ENCODE measurements at places on chromosomes 5 and 9. TPM values are rescaled to one million over a fixed set of nuclear protein-coding genes. Genes with fewer than 3 reads are reported as not detected.

Gene OTP
- not detected for total RNA-seq

Gene NDOR1
- 5.1 TPM for total RNA-seq

Gene ANKRD34B
- total RNA-seq = 0.77 TPM

Gene PDZD2
- 1.4 TPM for total RNA-seq

Gene ARSI
- total RNA-seq = 4.2 TPM

Gene PCBD2
- 5.0 TPM for total RNA-seq

Gene IRX4
- not detected for total RNA-seq

Gene ZBTB43
- total RNA-seq = 9.3 TPM

Gene CTXN3
- total RNA-seq = 0.09 TPM

Gene ARSB
- 15.3 TPM for total RNA-seq

Gene ZCCHC10
- total RNA-seq = 31.8 TPM

Gene SCGB3A1
- not detected for total RNA-seq

Gene TMOD1
- 0.15 TPM for total RNA-seq

Gene HBEGF
- total RNA-seq = 2.4 TPM

- DNase-seq = no peak
Measured at GRCh38 chr9:74907085-74907484, 19.4 kb upstream of the TRPM6 start.

- peak; percentile 68 for DNase-seq
Measured at GRCh38 chr5:59813761-59814536, 79.6 kb downstream of the PDE4D start.

DNA sequence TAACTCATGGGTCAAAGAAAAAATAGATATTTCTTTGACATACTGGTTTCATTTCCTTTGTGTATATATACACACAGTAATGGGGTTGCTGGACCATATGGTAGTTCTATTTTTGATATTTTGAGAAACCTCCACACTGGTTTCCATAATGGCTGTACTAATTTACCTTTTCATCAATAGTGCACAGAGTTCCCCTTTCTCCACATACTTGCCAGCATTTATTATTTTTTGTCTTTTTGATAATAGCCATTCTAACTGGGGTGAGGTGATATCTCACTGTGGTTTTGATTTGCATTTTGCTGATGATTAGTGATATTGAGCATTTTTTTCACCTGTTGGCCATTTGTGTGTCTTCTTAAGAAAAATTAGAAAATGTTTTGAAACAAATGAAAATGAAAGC lies 78.4 kb upstream of the CKMT2 start:
- DNase-seq = no peak

GRCh38 chr5:151156507-151157420 lies 815 bp downstream of the ANXA6 start:
- DNase-seq = peak; percentile 49

DNA sequence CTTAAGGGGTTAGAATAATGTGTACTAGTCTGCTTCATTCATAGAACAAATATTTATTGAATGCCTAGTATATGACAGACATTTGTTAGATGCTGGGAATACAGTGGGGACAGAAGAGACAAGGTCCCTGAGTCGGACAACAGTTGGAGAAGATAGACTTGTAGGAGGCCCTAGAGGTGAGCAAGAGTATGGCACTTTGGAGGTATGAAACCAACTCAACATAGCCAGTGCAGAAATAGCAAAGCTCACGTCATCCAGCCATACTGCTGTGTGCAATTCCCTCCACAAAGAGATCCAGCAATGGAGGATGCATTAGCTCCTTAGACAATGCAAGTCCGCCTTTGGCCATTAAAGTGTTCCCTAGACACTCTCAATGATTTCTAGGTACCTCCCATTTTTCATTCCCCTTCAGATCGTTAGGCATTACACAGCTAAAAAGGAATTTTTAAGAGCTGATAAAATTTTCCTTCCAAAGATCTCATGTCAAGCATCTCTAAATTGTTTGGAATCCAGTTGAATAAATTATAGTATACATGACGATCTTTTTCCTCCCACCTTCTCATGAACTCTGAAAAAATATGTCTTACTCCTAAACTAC lies 1949.6 kb upstream of the WWC1 start:
- no peak for DNase-seq

DNA sequence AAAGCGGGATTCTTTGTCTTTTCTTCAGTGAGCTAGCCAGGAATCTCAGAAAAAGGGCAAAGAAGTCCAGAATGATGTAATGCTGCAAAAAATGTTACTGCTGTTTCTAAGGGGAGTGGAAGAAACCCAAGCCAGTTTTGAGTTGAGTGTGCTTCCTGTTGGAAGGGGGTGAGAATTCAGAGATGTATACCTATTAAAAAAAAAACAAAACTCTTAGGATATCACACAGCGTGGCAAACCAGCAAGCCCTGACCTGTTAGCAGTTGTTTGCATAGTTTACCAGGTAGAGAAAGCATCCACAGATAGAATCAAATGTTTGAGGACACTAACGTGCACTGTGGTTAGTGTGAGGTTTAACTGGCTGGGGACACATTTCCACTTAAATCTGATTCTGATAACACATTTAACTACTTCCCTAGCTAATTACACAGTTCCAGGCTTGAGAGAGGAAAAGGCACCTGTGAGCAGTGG lies 11.4 kb downstream of the BASP1 start:
- no peak for DNase-seq

GRCh38 chr5:39906146-39906545 lies 481.4 kb upstream of the DAB2 start:
- no peak for DNase-seq

GRCh38 chr5:179143446-179143845 lies 83.3 kb downstream of the ZNF354C start:
- peak; percentile 70 for DNase-seq

GRCh38 chr5:127024821-127025220 lies 5.5 kb downstream of the MARCHF3 start:
- no peak for DNase-seq

DNA sequence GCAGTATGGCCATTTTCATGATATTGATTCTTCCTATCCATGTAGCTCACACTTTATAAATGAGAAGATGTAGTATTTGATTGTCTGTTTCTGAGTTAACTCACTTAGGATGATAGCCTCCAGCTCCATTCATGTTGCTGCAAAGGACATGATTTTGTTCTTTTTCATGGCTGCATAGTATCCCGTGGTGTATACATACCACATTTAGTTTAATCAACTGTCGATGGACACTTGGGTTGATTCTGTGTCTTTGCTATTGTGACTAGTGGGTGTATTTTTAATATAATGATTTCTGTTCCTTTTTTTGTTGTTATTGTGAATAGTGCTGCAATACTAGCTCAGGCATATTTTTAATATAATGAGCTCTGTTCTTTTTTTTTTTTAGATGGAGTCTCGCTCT lies 560.3 kb upstream of the ZNF608 start:
- no peak for DNase-seq

- no peak for DNase-seq
Measured at GRCh38 chr5:115430374-115430773, 114.2 kb downstream of the FEM1C start.

GRCh38 chr5:13307480-13307879 lies 637.0 kb downstream of the DNAH5 start:
- DNase-seq = no peak

- DNase-seq = no peak
Measured at GRCh38 chr9:135476561-135477355, 2.8 kb upstream of the PPP1R26 start.

- DNase-seq = no peak
Measured at GRCh38 chr9:125574126-125574877, 132.7 kb downstream of the MAPKAP1 start.

DNA sequence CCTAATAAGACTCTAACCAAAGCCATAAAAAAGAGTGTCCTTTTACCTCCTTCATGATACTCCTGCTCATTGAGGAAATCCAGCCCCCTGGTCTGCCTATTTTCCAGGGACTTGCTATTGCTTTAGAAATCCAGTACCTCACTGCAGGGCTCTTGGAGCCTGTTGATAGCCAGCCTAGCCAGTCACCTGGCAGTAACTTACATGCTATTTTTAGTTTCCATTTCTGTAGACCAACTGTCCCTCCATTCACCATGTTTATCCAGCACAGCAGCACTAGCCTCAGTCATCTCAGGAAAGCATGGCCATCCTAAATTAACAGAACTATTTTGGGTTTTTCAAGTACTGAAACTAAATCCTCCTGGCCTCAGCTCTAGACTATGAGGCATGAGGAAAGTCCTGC lies 91.5 kb upstream of the PHF24 start:
- no peak for DNase-seq

DNA sequence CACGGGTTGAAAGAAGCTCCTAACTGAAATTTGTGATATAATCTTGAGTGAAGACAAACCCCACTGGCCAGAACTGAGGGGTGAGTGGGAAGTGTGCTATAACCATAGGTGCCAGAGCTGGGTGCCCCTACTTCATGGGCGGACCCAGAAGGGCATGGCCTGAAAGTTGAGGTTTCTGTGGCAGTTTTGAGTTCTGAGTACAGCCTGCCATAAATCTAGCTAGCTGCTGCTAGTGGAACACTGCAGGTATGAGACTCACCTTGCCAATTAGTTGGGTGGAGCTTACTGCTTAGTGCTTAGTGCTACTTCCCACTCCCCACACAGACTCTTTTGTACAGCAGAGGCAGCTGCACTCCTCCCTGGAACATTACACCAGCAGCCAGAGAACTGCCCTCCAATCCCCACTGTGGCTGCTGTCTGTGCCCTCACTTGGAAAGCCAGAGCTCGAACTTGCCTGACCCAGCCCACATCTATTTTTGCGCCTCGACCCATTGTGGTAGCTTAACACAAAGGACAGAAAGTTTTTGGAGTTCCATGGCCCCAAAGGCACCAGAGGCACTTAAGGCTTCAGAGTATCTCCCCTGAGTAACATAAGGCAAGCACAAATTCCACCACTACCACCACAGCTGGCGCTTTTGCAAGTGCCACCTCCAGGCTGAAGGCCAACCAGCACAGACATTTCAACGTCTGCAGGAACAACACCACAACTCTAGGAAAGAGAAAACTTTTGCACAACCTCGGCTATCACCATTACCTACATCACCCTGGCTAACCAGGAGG lies 27.1 kb upstream of the PTGER4 start:
- DNase-seq = no peak

GRCh38 chr5:153222936-153223335 lies 267.5 kb upstream of the GRIA1 start:
- no peak for DNase-seq

DNA sequence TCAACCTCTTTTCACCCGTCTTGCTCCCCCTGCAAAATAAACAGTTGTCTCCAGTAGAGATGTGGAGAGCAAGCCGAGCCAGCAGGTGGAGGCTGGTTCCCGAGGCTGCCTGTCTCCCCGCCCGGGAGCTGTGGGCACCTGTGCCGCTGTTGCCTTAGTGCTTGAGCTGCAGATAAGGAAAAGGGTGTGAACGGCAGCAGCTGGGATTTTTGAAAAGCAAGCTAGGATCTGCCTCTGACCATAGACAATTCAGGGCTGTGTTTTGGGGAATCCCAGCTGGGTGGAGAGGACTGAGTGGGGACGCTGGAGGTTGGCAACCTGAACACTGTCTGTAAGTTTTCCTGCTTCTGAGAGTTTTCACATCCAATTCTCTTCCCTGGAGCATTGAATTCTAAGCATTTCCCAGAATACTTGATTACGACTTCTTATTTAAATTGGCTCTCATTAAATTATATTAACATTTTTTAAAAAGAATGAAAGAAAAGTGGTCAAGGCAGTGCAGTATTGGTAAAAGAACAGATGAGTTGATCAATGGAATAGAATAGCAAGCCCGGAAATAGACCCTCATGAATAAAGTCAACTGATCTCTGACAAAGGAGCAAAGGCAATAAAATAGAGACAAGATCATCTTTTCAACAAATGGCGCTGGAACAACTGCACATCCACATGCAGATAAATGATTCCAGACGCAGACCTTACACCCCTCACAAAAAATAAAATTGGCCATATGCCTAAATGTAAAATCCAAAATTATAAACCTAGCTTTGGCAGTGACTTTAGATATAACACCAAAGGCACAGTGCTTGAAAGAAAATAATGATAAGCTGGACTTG lies 9.7 kb downstream of the WNK2 start:
- DNase-seq = no peak

GRCh38 chr5:6680922-6681321 lies 32.3 kb upstream of the TENT4A start:
- no peak for DNase-seq

DNA sequence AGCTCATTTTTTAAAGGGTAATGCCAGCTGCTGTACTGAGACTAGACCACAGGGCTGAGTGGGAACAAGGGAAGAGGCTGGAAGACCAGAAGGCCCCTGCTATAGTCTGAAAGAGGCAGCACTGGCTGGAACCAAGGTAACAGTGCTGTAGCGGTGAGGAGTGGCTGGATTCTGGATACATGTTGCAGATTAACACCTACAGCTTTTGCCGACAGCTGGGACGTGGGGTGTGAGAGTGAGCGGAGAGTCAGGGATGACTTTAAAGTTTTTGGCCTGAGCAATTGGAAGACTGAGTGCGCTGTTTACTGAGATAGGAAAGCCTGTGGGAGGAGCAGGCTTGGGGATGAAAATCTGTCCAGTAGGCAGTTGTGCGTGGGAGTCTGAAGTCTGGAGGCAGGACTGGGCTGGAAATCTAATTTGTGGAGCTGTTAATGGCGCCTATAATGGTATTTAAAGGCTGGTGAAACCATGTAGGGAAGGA lies 26.5 kb downstream of the AQP7 start:
- no peak for DNase-seq

DNA sequence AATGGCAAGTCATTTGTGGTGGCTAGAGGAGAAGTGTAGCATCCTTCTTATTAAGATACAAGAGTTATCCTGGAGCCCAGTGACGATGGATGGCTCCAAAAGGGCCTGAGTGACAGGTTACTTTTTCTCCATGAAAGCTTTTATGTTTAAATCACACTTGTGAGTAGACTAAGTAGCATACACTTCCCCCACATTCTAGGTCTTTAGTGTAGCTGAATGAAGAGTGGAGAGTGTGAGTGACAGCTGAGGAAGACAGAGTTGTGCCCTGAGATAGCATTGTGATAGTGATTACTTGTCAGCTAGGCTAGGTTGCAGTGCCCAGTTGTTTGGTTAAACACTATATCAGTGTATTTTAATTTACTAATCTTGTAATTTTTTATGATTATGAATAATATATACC lies 337.8 kb downstream of the TENT4A start:
- DNase-seq = no peak

DNA sequence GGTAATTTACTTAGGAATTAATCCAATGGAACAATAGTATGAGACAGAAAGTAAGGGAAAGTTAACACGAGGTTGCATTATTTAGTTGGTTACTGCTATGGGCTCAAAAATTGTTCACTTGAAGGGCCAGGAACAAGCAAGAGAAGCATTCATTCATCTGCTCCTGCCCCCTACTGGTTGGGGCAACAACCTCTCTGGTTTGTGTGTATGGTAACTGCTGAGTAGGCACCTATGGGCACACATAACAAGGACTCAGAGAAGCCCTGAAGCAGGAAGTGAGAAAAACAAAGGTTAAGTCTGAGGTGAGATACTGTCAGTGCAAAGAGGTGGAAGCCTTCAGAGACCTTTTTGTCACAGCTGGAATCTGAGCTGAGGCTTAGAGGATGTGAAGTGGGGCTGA lies 34.4 kb upstream of the RANBP6 start:
- no peak for DNase-seq

Data from neural progenitor cell (in vitro differentiated cells).